ENCODE measurements at places on chromosomes 11 and 22.

GRCh38 chr22:49582181-49582580 is 245.5 kb downstream of the BRD1 start:
- no peak for DNase-seq

DNA sequence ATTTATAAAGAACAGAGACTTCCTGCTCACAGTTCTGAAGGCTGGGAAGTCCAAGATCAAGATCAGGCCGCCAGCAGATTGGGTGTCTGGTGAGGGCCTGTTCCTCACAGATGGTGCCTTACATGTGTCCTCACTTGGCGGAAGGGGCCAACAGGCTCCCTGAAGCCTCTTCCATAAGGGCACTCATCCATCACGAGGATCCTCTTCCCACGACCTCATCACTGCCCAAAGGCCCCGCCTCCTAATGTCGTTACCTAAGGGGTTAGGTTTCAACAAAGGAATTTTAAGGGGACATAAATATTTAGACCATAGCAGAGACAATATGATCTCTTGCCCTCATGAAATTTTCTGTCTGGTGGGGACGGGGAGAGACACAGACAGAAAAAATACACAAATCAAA is 18.6 kb downstream of the TP53AIP1 start:
- no peak for DNase-seq

- DNase-seq = peak; percentile 25
Measured at GRCh38 chr11:35796562-35796961, 134.0 kb downstream of the TRIM44 start.

DNA sequence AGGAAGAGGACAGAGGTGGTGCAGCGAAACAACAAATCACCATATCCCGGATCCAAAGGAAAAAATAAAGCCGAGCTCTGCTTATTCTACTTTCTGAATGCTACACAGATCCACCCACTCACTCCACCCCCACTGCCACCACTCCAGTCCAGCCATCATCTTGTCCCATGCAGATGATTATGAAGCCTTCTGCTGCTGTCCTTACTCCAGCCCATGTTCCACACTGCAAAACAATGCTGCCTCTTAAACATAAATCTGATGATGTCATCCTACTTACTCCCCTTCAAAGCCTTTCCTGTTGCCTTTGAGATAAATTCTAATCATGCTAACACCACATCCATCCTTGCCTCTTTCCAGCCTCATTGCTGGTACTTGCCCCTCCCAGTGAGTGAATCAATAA is 6.5 kb upstream of the DRD2 start:
- no peak for DNase-seq

- no peak for DNase-seq
Measured at GRCh38 chr22:49023879-49024774, 803.5 kb downstream of the BRD1 start.

GRCh38 chr11:60193687-60194433 is 11.0 kb upstream of the MS4A6A start:
- peak; percentile 1 for DNase-seq

- no peak for DNase-seq
Measured at GRCh38 chr11:9310485-9311090, 3.8 kb downstream of the TMEM41B start.

GRCh38 chr22:31227186-31227585 is 15.1 kb downstream of the LIMK2 start:
- no peak for DNase-seq

GRCh38 chr11:103585911-103586310 is 450.5 kb upstream of the DDI1 start:
- DNase-seq = no peak

DNA sequence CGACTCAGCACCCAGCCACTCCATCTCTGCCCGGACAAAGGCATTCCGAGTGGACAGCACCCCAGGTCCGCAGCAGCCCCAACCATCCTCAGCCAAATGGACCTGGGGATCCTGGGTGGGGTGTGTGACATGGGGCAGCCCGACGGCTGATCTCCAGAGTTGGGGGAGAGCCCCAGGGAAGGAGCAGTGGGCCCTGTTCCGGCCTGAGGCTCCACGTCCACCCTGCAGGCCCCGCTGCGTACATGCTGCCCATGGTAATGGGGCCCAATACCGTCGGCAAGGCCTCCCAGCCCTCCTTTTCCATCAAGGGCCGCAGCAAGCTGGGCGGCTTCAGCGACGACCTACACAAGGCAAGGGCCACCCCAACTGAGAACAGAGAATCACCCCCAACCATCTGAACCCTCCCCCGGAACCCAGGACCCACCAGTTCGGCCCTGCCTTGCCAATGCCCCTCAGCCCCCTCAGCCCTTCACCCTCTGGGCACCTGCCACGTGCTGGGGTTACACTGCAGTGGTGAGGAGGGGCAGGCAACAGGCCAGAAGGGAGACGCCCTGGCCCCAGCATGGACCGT is 5.4 kb downstream of the SCGB1C1 start:
- no peak for DNase-seq

GRCh38 chr11:65078786-65079342 is 5.0 kb downstream of the CDCA5 start:
- no peak for DNase-seq

- DNase-seq = peak; percentile 41
Measured at GRCh38 chr22:26804911-26805539, 147.6 kb downstream of the MIAT start.

- no peak for DNase-seq
Measured at GRCh38 chr11:79119491-79120284, 321.1 kb downstream of the TENM4 start.

DNA sequence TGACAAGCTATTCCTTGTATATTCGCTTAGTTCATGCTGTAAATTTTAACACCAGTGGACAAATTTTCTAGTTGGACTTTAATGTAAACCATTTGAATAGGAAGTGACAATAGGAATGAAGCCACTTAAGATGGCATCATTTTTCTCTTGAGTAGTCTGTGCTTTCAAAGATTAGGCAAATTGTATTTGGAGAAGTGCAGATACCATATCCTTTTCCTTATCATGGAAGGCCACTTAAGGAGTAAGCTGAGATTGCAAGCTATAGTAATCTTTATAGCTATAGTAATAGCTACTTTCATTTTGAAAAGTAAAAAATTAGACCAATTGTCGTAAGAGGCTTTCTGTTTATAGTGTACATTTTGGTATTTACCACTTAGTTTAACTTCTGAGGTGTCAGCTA is 12.8 kb downstream of the CAPRIN1 start:
- DNase-seq = no peak

GRCh38 chr11:104736502-104736901 is 161.8 kb downstream of the CASP12 start:
- DNase-seq = no peak

DNA sequence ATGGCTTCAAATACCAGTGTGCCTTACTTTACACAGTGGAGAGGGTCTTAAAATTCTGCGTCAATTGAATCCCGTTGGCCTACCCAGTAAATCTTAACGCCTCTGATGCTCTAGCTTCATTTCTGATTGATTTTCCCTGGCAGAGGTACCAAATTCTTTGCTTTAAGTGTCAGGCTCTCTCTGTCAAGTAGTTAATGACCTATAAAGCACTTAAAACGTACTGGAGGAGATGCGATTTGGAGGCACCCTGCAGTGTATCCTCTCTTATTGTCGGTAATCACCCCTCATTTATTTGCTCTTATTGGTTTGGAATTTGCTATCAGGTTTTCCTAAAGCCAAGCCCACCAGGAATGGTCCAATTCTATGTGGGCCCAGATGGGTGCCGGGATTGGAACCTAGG is 59.2 kb downstream of the NFAM1 start:
- no peak for DNase-seq

Data from astrocyte of the spinal cord (primary cell).